HTR-8/SVneo (cell line): ENCODE measurements at places on chromosomes 6 and 20.

- no peak for DNase-seq
These were observed 176.0 kb upstream of the NT5E start for GRCh38 chr6:85273870-85274269.

- DNase-seq = no peak
These were observed 17.3 kb downstream of the TAF4 start for GRCh38 chr20:62048346-62048761.

- no peak for DNase-seq
These were observed 6.8 kb downstream of the ADISSP start for GRCh38 chr20:3760655-3761348.

DNA sequence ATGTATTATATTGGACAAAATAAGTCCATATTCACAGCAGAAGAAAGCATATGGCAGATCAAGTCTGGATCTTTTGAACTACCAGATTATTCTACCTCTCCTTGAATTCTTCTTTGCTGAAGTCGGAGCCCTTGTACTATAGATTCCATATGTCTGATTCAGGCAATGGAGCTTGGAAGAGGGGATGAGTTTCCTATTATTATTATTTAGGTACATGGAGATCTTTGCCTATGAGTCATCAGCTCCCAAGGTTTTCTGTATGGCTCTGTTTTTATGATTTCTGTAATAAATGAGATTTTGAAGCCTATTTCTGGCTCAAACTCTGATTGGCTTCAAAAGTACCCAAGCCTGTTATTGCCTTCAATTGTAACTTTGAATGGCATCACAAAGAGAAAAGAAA is 72.0 kb downstream of the OPRM1 start:
- DNase-seq = no peak

DNA sequence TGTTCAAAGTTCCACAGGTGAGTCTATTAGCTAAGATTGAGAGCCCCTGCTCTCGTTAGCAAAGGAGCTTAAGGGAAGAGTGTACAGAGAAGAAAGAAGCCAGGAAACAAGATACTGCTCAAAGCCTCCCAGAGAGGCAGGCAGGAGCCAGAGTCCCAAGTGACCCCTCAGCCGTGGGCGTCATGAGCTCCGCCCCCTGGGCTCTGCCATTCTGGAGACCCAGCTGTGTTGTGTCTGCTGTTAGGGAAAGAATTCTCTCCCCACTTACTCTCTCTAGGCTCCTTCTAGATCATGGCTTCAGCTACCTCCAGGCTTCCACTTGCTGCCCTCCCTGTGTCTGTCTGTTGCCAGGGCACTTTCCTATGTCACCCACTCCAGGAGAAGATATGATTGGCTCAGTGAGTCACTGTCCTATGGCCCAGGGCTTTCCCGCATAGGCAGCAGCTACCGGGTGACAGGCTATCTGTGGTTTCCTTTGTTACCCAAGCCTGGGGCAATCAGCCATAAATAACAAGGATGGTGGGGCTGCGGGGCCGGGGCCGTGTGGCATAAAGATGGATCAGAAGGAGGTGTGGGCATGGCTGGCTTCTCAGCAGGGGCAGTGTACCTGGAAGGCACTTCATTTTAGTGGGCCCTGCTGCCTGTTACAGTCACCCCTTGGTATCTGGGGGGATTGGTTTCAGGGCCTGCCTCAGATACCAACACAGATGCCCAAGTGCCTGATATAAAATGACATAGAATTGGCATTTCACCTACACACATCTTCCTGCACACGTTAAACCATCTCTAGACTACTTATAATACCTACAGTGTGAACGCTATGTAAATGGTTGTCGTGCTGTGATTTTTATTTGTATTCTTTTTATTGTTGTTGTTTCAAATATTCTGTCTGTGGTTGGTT is 118.9 kb downstream of the ARMC2 start:
- peak; percentile 60 for DNase-seq

DNA sequence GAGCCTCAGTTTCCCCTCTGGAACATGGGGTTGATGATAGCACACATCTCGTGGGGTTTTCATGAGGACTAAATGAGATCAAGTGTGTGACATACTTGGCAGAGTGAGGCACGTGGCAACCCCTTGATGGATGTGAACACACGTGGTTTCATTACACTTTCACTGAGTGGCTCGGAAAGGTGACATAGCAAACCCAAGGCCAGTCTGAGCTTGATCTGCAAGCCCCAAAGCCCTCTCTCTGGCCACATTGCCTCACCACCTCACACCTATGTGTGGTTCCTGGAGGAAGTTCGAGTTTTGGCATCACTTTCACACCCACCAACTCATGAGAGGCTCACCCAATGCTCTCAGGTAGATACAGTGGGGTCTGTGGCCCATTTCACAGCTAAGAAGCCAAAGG is 60.0 kb downstream of the CPNE5 start:
- DNase-seq = no peak

DNA sequence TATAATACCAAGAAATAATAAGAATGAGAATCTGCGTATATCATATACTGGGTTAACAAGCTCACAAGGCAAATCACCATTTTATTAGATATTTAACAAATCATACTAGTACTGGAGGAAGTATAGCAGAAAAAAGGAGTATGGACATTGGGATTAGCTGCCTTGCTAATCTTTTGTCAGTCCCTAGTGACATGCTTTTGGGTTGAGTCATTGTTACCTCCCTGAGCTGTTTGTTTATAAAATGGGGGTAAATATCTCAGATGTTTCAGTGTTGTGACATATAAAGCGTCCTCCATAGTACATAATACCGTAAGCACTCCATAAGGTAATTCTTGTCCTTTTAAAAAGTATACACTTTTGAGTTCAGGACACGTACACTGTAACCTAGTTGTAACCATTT is 107.0 kb downstream of the ESR1 start:
- DNase-seq = peak; percentile 7

DNA sequence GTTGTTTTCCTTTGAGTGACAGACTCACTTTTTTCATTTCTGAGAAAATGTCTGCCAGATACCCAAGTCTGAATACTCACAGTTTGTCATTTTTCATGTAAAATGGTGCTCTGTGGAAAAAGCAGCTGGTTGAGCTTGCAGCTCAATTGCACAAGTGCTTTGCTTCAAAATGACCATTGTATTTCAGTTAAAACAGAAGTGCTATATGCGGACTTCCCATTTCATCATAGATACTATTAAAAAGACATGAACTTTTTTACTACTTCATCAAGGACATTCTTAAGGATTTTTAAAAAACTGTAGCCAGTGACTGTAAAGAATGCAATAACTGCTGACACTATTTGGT is 61.5 kb downstream of the KCNS1 start:
- no peak for DNase-seq

- no peak for DNase-seq
These were observed 49.6 kb downstream of the KIZ start for GRCh38 chr20:21175433-21175832.

DNA sequence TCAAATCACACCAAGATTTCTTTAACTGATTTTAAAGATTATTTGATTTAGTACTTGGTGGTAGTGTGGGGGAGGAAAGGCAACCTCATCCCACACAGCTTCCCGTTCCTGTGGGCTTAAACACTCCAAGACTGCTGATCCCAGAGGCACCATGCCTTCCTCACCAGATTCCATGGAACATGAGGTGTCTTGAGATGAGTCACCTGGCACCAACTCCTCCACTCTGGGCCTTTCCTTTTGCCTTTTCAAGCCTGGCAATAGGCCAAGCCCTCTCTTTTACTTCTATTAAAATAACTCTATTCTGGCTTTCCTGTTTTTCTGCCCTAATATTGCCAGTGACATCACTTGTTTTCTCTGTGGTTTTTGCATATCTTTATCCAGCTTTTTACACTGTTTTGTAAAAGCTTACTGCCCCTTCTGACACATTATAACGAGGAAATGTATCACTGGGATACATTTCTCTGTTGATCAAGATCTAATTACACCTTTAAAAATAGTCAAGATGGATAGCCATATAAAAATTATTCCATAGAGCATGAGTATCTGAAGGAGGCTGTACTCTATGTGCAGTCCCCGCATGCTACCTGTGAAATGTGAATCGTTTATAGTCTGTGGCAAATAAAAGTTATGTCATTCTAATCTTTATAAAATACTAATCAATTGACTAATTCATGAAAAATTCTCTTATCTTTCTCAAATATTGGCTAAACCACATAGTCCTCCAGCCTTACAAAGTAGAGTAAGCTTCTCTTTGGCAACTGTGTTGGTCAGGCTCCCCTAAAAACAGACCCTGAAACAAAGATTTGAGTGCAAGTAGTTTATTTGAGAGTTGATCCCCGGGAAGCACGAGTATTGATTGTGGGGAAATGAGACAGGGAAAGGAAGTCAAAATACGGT is 257.8 kb upstream of the KCNQ5 start:
- peak; percentile 73 for DNase-seq

GRCh38 chr6:215335-216034 is 76.8 kb upstream of the DUSP22 start:
- DNase-seq = no peak

GRCh38 chr6:105600336-105601260 is 197.7 kb upstream of the PREP start:
- DNase-seq = no peak

DNA sequence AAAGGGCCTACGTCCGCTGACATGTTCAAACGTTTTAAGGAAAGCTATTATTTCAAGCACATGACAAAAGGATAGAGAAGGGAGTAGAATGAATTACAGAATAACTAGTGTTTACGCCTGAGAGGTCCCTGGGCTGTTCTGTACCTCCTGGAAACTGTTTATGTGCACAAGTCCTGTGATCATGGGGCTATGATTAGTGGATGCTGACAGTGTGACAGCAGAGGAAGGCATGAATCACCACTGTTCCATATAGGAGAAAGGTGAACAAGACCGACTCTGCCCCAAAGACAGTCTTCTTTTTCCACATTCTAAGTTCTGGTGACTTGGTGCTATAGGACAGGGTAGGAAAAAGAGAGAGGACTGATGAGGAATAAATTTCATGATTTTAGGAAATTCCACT is 249.2 kb upstream of the PRDM1 start:
- no peak for DNase-seq

DNA sequence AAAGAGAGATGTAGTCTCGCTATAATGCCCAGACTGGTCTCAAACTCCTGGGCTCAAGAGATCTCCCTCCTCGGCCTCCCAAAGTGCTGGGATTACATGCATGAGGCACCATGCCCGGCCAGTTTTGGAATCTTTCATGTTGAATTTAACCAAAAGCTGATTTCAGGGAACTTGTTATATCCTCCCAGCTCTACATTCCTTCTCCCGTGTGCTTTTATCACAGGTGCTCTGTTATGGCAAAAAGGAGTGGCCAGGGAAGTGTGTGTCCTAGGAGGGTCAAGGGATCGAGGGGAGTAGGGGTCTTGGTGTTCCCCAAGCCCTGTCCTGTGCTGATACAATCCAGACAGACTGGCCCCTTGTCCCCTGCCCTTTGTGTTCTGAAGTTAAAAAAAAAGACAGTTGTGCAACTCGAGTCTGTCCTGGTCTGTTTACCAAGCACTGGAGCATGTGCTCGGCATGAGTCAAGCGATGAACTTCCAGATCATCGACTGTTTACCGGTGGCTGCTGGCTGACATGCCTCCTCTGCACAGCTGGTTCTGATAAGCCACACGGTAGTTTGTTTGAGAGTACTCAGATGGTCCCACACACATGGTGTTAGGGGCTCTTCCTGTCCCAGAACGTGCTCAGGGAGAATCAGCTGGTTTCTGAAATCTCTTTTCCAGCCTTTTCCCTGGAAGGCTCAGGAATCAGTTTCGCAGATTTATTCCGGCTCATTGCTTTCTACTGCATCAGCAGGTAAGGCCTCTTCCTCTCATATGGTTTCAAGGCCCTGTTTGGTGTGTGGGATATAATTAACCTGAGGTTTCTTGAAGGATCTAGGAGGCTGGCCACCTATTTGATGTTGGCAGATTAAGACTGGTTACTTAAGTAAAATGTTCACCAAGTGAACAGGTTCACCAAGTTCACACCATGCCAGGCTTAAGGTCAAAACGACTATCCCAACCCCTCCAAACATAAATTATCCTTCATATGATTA is 52.6 kb upstream of the NAA20 start:
- peak; percentile 42 for DNase-seq

- DNase-seq = no peak
These were observed 247.7 kb upstream of the FAM83B start for GRCh38 chr6:54598787-54599313.

GRCh38 chr20:32537657-32538525 is 47.2 kb downstream of the NOL4L start:
- no peak for DNase-seq

DNA sequence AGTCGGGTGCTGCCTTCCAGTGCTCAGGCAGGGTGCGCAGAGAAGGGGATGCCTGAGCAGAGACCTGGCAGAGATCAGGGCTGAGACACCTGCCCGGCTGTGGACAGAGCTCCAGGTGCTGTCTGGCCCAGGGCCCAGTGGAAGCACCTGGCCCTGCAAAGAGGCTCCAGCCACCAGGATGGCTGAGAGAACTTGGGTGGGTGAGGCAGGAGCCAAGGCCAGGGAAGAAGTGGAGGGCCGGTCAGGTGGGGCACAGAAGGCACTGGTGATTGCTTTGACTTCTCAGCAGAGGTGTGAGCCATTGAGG is 31.2 kb downstream of the PNLDC1 start:
- DNase-seq = no peak

DNA sequence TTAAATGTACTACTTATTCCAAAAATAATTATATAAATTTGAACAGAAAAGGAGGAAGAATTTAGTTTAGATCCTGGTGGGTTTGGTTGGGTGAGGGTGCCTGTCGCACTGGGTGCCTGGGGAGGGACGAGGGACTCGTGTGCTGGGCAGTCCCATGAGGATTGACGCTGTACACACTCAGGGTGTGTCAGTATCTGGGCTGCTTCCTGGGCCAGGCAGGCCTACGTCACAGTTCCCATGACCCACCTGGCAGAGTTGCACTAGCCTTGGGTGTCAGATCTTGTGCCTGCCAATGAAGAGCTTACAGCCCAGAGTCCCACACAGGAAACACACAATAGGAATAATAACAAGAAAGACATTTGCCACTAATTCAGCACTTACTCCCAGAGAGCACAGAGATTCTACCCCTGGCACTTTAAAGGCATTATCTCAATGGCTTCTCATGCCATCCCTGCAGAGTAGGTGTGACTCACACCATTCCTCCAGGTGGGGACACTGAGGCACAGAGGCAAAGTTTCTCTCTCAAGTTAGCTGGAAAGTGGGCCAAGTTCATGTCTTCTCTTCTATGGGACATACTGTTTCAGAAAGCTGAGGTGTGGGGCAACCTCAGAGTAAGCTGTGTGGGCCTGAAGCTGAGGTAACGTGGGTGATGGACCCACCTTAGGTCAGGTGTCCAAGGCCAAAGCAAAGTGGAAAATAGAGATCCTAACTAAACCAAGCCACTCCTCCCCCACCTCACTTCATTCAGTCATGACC is 1.3 kb upstream of the SDCBP2 start:
- DNase-seq = no peak

GRCh38 chr20:32227306-32227705 is 19.6 kb downstream of the POFUT1 start:
- no peak for DNase-seq
